ENCODE measurements at places on chromosomes 11 and 22.

DNA sequence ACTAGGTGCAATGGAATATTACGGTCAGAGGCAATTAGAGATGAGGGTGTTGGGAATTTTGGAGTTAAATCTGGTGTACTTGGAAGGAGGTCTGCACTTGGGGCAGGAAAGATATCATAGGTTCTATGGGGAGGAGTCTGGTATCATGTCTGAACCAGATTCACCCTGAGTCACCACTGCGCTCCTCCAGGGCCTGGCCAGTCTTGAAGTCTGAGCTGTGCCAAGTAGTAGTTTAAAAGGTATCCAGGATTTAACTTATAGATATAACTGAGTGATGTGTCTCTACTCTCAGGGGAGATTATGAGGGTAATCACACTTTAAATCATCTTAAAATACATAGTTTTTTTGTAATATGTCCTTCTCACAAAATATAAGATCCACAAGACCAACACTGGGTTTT is 6.6 kb downstream of the CNGA4 start:
- DNase-seq = no peak

DNA sequence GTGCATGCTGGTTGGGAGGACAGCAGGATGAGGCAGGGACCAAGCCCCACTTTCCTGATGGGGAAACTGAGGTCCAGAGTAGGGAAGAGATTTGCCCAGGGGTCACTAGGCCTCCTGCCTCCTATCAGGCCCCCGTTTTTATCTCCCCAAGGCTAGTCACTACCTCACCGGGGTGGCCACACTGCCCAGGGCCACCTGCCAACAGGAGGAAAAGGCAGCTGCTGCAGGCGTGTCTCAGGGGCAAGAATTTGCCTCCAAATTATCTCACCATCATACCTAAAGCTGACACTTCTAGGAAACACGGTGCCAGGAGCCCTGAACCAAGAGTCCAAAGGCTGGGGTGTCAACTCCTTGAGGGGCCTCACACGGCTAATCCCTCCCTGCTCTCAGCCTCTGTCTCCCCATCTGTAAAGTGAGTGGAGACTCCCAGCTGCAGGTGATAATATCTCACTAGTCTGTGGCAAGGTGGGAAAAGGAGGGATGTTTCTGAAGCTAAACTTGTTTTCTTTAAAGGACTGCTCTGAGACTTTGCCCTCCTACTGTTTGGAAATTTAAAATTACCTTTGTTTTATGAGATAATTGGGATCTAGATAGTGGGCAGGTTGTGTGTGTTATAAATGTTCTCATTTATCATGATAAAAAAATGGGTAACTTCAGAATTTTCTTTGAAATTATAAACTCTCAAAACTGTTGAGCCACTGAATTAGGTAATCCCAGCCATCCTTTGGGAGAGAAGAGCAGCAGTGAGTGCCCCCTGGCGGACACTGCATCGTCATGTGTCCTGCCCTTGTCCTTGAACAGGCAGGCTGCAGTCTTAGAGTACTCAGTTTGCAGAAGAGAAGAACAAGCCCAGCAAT is 60.0 kb downstream of the MYO7A start:
- peak; percentile 62 for DNase-seq

DNA sequence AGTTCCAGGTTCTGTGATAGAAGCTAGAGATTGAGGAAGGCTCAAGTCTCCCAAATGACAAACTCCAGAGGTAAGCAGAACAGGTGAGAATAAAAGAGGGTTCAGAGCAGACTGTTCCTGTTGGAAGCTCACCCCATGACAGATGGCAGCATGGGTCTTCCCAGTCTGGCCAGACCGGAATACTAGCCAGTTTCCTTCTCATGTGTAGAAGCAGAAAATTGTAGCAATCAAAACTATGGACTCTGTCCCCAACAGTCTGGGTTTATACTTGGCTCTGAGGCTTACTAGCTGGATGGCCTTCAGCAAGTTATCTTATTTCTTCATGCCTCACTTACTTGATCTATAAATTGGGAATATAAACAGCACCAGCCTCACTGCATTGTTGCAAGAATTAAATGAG is 494.8 kb downstream of the MN1 start:
- no peak for DNase-seq

- DNase-seq = no peak
Observed at GRCh38 chr11:117859488-117860112, 16.9 kb downstream of the FXYD6 start.

DNA sequence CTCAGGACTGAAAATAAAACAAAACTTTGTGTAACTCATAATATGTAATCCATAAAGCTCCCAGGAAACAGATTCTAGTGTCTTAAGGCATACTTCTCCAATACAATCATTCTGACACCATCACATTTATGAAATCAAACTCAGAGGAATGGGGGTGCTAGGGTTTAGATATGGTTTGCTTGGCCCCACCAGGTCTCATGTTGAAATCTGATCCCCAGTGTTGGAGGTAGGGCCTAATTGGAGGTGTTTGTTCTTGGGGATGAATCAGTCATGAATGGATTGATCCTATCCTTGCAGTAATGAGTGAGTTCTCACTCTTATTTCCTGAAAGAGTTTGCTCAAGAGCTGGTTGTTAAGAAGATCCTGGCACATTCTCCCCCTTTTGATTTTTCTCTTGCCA is 380.9 kb downstream of the ETS1 start:
- no peak for DNase-seq
